ENCODE measurements at places on chromosomes 7 and 10.

DNA sequence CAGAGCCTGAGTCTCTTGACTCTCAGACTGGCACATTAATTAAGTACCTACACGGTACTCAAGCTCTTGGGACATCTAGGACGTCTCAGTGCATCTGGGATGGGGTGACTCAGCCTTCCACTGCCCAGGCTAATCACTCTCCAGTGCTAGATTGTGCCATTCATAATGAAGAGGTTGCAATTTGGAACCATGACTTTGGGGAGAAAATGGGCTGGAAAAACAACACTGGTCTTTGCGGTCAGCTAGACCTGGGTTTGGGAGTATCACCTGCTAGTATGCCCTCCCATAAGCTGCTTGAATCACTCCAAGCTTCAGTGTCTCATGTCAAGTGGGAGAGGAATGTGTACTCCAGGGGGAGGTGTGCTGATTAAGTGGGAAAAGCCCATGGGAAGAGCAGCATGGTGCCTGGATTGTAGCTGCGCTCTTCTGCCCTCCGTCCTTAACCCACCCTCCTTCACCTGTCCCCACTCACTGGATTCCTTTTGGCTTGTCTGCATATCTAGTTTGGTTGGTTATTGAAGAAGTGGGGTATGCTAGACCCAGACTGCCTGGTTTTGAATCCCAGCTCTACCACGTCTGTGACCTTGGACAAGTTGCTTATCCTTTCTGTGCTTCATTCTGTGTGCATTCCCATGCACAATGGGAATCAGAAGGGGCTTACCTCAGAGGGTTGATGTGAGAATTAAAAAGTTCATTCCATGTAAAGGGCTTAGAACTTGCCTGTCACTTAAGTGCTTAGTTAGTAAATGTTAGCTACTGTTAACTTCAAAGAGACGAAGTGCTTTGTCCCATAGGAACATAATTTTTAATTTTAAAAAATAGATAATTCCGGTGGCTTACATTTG is 3.8 kb downstream of the NFE2L3 start:
- DNase-seq, result peak; percentile 86

GRCh38 chr10:74417397-74417796 is 266.4 kb downstream of the ADK start:
- DNase-seq, result no peak

DNA sequence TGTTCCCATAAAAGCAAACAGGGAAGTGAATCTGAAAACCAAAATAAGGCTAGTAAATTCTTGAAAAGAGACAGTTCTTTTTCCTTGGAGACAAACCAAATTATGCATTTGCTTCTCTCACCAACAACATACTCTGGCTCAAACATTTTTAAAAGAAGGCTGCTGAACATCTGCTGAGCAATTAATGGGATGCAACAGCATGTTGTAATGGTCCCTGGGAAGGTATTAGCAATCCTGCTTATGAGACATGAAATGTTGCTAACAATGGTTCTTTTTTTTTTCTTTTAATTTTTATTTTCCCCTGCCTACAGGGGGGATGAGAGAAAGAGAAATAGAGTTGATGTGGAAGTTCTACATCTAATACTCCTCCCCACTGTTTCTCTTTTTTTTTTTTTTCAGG is 572.1 kb downstream of the SORCS1 start:
- DNase-seq, result no peak

DNA sequence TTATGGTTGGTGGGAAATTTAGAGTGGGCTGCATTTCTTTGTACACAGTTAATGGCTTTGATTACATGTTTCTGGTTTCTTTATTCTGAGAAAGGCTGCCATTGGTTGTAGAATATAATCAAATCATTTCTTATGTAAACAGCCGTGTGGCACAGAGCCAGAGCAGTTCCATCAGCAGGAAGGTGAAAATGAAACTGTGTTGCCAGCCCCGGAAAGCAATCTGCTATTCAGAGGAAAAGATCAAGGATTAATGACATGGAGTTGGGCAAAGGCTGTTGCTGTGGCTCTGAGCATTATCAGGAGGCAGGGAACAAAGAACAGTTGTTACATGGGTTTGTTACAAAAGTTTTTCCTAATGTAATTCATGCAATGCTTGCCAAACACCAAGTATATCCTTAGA is 74.2 kb upstream of the ZNF716 start:
- DNase-seq, result no peak

GRCh38 chr7:79063019-79063698 is 390.3 kb downstream of the MAGI2 start:
- no peak for DNase-seq

DNA sequence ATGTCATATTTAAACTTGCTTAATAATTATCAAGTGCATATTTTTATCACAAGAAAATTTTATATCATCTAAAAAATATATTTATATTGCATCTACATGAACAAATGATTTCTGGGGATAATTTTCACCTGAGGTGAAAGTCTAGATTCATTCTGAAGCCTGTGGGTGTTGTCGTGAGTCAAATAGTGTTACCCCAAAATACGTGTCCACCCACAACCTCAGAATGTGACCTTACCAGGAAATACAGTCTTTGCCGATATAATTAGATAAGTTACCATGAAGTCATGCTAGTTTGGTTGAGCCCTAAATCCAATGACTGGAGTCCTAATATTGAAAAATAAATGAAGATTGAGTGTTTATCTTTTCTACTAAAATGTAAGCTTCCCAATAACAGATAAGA is 203.0 kb upstream of the MDFIC start:
- no peak for DNase-seq

- DNase-seq, result no peak
Measured at GRCh38 chr10:110423650-110424049, 74.1 kb upstream of the DUSP5 start.

DNA sequence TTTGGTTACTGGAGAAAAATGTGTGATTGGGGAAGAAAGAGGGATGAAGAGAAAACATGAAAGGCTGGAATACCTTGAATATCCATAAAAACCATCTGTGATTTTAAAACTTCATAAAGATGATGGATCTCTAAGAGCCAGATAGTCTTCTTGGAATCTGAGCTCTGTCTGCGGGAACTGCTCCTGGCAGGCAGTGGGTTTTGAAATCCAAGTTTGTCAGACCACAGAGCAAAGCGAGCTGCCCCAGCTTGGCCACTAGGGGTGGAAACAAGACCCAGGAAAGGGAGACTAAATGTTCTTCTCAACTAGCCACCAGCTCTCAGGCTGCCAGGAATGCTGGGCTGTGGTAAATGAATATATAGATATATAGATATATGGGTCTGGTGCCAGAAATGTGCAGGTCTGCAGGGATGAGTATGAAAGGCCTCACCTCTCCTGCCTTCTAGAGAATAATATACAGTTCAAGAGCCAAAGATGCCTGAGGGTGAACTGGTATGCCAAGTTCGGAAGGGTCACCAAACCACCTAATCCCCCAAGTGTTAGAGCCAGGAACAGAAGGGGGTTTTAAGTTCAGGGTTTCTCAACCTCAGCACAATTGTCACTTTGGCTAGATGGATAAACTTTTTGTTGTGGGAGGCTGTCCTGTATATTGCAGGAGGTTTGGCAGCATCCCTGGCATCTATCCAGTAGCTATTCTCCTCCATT is 208.8 kb downstream of the KCNMA1 start:
- peak; percentile 71 for DNase-seq

DNA sequence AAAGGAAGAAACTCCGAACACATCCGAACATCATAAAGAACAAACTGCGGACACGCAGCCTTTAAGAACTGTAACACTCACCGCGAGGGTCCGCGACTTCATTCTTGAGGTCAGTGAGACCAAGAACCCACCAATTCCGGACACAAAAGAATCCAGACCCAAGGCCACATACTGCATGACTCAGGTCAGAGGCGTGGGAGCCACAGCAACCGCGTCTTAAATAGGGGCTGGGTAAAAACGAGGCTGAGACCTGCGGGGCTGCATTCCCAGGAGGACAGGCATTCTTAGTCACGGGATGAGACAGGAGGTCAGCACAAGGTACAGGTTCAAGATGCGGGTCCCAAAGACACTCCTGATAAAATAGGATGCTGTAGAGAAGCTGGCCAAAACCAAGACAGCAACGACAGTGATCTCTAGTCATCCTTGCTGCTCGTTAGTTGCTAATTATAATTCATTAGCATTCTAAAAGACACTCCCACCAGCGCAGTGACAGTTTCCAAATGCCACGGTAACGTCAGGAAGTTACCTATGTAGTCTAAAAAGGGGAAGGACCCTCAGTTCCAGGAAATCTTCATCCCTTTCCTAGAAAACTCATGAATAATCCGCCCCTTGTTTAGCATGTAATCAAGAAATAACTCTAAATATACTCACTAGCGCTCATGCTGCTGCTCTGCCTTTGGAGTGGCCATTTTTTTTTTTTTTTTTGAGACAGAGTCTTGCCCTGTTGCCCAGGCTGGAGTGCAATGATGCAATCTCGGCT is 19.3 kb downstream of the AP5Z1 start:
- DNase-seq, result no peak

GRCh38 chr7:152006336-152006735 is 19.1 kb upstream of the GALNT11 start:
- DNase-seq, result no peak

All from ACHN (cell line).